ENCODE measurements at places on chromosomes 1 and 21.

DNA sequence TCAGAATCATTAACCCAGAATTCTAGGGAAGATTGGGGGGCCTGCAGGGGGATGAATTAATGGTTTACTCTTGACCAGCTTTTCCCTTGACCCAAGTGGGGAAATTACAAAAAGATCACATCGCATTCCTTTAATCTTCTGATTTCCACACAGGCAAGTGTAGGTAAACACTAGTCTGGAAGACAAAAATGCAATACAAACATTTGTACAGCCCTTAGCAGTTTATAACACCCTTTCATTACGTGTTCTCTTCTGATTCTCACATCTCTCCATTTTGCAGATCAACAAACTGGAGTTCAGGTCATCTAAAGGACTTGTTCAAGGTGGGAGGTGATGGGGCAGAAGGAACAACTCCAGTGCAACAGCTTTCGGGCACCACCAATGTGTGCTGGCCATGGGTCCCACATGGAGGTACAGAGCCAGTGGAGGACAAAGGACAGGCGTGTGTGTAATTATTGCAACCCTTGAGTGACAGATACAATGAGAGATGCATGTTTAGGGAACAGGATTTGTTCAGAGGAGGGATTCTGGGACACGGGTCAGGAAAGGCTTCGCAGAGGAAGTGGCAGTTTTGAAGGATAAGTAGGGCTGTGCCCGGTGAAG is 20.4 kb downstream of the ATF3 start:
- no peak for DNase-seq

DNA sequence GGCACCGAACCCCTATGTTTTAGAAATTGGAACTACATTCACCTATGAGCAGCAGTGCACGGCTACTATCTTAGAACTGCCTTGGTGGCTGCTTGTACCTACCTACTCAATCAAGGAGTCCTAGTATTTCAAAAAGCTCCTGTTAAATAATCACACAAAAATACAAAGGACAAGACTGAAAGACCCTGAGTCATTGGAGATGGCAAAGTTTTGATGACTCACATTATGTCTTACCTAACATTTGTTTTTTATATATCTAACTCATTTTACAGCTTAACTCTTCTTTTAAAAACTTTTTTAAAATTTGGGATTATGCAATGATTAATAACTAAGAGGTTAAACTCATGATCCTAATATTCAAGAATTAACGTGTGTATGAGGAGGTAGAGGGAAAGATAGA is 1206.0 kb upstream of the TMPRSS15 start:
- DNase-seq: no peak

DNA sequence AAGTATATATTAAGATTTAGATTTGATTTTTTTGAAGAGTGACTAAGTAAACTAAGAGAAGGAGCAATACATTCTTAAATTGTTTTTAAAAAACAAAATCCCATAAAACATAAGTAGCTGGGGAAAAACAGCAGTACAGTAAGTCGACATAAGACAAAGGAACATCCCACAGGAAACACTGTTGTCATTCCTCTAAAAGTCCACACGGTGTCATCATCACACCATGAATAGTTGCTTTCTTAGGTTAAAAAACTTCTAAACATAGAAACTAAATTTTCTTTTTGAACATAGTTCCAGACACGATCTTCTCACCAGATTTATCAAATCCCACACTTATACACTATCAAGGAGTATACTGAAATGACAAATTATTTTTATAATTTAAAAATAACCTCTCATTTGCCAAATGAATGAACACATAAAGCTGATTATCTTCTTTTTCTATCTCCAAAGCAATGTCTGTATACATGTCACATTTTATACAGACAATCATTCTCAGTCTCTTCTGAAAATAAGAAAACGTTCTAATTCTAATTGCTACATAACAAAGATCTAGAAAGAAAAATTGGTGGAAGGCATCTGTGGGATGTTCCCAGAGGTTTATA is 15.8 kb downstream of the ODF2L start:
- DNase-seq: peak; percentile 18

DNA sequence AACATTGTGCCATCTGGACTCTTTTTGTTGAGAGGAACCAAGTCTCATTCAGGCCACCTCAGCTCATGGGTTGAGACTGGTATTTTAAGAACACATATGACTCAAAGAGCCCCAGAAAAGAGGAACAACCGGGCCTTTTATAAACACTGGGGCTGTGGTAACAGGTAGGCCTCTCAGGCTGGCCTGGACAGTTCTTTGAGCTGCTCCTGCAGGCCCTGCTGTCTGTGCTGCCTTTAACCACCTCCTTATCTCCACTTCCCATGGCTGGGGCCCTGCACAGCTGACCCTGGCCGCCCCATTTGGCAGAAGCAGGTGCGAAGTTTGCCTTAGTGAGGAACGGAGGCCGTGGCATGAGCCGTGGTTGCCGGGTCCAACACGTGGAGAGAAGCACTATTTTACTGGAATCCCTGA is 163.3 kb downstream of the RHOU start:
- DNase-seq: no peak

- no peak for DNase-seq
Observed at GRCh38 chr21:42161401-42161955, 57.5 kb upstream of the ABCG1 start.

DNA sequence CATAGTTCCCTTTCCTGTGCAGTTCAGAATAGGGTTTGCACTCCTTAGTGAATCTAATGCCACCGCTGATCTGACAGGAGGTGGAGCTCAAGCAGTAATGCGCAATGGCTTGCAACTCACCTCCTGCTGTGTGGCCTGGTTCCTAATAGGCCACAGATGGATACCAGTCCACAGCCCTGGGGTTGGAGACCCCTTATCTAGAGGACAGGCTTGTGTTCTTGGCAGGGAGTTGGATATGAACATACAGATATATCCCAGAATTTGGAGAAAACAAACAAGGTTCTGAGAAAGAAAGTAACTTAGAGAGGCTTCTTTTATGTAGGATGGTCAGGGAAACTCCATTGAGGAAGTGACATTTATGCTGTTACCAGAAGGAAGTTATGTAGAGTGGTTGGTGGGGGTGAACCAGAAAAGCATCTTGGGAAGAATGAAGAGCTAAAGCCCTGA is 5.1 kb upstream of the PTPRC start:
- no peak for DNase-seq

DNA sequence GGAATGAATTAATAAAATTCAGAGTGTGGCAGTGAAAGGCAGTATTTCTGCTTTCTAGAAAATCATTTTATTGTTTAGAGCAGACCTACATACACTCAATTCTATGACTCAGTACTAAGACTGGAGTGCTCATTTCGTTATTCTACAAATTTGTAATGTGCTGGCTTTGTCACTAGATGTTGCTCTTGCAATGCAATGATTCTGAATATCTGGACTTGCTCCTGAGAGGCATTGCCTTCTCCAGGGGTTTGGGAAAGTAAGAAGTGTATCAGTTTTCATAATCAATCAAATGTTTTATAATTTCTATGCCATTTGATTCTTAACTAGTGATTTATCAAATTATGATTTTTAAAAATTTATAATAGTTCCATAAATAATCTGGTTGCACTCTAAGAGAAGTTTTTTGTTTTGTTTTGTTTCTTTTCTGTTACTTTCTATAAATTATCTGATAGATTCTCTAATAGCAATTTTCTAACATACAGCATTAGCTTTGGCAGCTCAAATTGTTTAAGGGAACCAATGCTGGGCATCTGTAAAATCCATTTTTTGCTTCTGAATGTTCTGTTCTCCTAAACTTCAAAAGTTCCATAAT is 280.5 kb upstream of the SGIP1 start:
- peak; percentile 9 for DNase-seq

GRCh38 chr1:23645338-23645737 is 46.3 kb upstream of the RPL11 start:
- no peak for DNase-seq

- DNase-seq: no peak
Observed at GRCh38 chr1:68586766-68587165, 89.9 kb upstream of the DEPDC1 start.

DNA sequence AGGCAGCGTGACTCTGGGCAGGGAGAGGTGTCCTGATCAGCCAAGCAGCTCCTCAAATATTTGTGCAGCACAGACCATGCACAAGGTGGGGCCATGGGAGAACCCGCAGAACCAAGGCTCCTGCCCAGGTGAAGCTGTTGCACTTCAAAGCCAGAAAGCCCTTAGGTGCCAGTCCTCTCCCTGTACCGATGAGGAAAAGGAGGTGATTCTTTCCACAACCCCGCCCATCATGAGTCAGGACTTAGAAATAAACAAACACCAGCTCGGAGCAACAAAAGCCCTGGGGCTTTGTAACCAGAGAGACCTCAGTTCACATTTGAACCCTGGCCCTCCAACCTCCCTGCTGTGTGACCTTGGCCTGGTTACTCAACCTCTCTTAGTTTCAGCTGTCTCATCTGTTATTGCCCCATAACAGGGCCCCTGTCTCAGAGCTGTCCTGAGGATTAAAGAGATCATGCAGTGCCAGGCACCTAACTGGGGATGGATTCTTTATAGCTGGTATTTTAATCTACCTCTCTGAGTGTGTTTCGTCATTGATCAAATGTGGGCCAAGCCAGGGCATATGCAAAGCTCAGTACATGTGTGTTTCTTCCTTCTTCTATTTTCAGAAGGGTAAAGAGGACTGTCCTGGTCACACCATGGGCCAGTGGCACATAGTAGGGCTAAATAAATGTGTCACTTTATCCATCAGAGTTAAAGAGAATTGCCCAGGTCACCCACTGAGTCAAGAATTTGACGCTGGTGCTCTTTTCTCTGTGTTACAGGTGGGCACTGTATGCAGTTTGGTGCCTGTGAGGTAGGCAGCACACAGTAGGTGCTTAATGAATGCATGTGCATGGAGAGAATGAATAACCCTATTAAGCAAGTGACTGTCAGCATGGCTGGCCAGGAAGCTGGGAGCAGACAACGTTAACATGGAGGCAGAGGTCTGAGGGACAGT is 1.4 kb downstream of the LDLRAD1 start:
- DNase-seq: peak; percentile 28

DNA sequence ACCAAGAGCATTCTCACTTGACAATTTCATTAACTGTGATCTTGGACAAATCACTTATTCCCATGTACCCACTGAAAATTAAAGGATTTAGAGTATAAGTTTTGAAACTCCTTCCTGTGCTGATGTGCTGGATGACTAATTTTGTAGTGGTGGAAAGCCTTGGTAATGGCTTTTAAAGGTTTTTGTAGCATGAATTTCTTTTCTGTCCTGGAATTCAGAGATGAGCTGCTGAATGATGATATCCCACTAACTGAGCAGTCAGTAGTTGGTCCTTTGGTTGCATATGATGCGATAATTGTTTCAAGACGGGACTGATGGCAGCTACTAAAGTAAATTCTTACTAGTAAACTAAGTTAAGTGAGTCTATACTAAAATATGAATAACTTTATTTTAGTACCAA is 5.2 kb downstream of the RPL5 start:
- DNase-seq: no peak

GRCh38 chr1:25036117-25036546 is 106.1 kb upstream of the RUNX3 start:
- no peak for DNase-seq

DNA sequence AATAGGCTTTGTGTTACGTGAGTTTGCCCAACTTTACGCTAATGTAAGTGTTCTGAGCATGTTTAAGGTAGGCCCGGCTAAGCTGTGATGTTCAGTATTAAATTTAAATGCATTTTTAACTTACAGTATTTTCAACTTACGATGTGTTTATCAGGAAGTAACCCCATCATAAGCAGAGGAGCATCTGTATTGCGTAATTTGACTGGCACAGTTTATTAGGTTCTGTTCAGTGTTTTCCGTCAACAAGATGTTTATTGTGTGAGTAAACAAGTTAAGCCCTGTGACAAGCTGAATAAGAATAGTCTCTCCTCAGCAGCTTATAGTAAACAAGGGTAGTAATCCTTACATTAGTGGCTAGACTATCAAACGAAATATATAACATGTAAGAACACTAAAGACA is 27.2 kb upstream of the SHISA4 start:
- no peak for DNase-seq

DNA sequence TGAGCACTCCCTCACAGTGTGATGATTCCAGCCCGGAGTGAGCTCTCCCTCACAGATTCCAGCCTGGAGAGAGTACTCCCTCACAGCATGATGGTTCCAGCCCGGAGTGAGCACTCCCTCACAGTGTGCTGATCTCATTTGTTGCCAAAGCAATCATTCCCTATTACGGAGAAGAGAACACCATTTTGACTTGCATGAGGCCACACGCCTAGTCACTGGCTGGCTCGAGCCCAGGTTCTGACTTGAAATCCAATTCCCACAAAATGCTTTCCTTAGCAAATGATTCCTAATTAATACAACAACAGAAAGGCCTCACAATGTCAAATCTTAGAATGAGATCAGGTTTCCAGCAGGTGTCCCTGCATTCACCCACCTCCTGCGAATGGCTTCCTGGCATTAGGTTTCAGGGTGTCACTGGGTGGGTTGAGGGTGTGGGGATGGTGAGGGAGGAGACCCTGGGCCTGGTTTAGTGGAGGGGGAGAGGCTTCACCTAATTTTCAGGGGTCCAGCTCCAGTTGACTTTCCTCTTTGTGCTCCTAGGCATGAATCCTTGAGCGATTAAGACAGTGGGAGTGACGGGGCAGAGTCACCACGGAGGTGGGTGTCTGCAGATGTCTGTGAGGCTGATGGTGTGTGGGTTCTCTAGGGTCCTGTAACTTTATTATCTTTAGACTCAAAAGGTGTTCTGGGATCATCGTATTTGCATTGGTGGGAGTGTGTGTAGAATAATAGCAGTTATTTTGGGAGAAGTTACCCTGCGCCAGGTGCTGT is 158.5 kb downstream of the KCNJ6 start:
- DNase-seq: no peak

- no peak for DNase-seq
Observed at GRCh38 chr1:226433341-226433720, 25.4 kb upstream of the PARP1 start.

GRCh38 chr1:4986306-4986705 is 331.9 kb downstream of the AJAP1 start:
- DNase-seq: no peak

GRCh38 chr1:32239337-32239736 is 7.7 kb upstream of the FAM167B start:
- DNase-seq: peak; percentile 64

DNA sequence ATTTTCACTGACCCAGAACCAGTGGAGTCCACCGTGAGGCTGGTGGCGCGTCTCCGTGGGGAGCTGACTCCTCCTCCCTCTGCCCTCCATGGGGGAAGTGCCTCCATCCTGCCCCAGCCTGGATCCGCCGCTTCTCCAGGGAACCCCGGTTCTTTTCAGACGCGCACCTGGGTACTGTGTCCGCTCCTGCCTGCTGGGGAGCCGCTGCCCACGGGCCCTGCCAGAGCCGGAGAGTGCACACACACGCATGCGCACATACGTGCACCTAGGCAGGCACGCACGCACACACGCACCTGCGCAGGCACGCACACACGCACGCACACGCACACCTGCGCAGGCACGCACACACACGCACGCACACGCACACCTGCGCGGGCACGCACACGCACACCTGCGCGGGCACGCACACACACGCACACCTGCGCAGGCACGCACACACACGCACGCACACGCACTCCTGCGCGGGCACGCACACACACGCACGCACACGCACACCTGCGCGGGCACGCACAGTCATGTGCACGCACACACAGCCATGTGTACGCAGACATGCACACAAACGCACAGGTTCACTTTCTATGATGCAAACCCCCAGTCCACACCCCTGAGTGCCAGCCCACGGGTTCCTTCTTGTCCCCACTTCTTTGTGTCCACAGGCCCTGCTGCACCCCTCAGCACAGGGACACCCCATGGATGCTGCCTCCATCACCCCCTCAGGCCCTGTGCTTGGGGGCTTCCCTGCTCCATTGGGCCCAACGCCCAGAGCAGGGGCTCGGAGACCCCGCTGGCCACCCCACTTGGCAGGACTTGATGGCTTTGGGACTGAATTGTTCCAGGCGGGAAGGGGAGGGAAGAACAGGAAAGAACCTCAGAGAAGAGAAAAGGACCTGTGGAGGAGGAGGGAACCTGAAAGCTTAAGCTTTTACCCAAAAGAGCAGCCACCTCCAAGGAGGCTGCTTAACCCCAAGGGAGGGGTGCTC is 42.7 kb downstream of the MORN1 start:
- DNase-seq: no peak
